Left ventricle myocardium inferior (tissue), 1 donor: ENCODE measurements at places on chromosomes 7 and 10. TPM values are rescaled to one million over a fixed set of nuclear protein-coding genes. Genes with fewer than 3 reads are reported as not detected.

Gene METTL27
- 0.44 TPM for total RNA-seq

Gene NKX2-3
- total RNA-seq: not detected

Gene CNTNAP2
- total RNA-seq: 0.99 TPM

Gene CHAT
- not detected for total RNA-seq

Gene GPRIN2
- not detected for total RNA-seq

Gene GPAM
- total RNA-seq: 22.2 TPM

Gene ASIC3
- total RNA-seq: 5.3 TPM

Gene UNC5B
- total RNA-seq: 15.6 TPM

Gene PDCD4
- total RNA-seq: 86.5 TPM

Gene CDNF
- total RNA-seq: 1.5 TPM

DNA sequence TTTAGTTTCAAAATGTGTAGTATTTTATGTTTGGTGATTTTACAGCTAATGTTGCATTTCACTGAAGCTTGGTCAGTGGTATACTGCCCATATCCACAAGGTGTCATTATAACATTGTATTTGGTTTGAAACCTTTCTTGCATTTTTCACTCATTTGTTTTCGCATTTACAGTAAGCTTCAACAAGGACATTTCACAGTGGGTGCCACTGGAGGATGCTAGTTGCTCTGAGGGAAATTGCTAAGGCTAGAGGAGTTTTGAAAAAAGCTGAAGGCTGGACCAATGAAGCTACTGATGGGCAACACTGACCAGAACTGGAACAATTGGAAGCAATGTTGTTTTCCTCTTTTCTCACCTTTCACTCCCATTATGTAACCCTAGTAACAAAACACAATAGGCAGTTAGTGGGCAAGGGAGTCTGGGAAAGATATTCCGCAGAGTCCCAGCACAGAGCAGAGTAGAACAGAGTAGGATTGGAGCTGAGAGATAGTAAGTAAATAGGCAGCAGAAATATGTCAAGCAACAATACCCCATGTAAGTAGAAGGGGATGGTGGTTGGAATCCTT, 23.6 kb upstream of the SRI start:
- DNase-seq: no peak

DNA sequence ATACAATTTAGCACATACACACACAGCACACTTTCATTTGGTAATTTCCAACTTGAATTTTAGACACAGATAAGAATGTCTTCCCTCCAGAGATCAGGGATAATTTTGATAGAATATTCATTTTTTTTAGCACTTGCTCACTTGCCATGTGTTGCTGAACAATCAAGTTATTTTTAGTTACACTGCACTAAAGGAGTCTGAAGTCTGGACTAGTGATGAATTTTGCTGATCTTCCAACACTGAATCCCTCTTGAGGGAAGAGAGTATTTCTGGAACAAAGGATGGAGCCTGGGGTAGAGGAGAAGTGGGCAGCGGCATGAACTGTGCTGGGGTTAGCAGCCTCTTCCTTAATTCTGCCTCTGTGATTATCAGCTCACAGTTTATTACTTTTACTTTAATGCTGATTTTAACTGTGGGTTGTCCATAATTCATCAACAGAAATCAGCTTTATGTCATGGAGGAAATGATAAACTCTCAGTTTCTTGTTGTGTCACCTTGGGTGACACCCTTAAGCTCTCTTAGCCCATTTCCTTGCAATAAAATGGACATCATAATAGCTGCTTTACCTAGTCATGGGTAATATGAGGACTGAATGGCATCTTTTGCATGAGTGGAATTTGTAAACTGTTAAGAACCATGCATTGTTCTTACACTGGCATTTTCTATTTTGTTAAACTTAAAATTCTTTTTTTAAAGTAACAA, 32.1 kb downstream of the SGPL1 start:
- no peak for DNase-seq

- no peak for DNase-seq
Measured at GRCh38 chr7:64277630-64278029, 36.1 kb upstream of the ZNF736 start.

DNA sequence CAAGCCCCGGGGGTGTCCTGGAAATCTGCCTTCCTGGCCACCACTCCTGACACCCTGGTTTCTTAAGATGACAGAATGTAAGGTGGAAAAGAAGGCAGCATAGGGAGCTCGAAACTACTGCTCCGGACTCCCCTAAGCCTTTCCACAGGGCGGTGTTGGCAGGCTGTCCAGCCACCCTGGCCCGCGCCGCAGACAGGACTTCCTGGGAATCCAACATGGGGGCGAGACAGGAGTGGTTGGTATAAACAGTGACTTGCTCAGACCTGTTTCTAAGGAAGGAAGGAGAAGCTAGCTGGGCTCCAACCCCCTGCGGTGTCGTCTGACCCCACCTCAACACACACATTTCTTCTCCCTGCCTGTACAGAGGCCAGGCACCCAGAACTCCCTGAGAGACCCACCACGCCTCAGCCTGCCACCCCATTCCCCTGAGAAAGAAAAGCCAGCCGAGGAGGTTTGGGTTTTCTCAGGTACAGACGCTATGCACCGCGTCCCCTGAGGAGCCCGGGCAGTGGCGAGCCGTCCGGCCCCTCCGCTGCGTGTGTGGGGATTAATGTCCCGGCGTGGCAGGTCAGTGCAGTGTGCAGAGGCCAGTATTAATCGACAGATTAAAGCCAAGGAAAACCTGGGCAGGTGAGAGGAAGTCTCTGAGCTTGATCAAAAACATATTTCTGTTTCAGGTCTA, 349.6 kb upstream of the MKI67 start:
- no peak for DNase-seq

DNA sequence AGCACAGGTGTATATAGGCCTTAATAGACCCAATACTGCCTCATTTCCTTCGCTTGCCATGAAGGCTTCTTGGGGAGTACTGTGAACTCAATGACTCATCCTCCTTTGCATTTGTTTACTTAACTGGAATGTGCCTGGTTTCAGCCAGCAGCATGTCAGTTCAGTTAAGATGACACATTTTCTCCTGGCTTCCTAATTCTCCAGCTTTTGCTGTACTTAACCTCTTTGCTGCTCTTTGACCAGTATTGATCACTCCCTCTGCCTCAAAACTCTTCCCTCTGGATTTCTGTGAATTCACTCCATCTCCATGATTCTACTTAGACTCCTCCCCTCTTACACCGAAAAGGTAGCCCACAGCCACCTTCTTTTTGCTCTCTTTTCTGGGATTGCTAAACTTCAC, 135.7 kb downstream of the MAGI2 start:
- no peak for DNase-seq

DNA sequence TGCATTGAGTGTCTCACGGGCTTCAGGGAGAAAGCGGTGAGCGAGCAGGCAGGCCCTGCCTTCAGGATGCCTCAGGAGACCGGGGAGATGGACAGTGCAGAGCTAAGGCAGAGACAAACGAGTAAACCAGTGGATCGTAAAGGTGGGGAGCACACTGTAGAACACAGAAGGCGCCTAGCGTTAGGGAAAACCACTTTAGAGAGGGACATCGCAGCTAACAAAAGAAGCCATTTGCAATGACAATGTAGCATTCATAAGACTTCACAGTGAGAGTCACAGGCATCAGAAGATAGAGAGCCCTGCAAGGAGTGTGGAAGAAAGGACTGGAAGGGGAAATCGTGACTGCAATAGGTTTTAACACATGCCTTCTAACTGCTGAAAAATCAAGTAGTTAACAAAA, 54.9 kb upstream of the TMEM273 start:
- DNase-seq: no peak

GRCh38 chr10:12730809-12731519, 270.5 kb downstream of the CCDC3 start:
- no peak for DNase-seq

DNA sequence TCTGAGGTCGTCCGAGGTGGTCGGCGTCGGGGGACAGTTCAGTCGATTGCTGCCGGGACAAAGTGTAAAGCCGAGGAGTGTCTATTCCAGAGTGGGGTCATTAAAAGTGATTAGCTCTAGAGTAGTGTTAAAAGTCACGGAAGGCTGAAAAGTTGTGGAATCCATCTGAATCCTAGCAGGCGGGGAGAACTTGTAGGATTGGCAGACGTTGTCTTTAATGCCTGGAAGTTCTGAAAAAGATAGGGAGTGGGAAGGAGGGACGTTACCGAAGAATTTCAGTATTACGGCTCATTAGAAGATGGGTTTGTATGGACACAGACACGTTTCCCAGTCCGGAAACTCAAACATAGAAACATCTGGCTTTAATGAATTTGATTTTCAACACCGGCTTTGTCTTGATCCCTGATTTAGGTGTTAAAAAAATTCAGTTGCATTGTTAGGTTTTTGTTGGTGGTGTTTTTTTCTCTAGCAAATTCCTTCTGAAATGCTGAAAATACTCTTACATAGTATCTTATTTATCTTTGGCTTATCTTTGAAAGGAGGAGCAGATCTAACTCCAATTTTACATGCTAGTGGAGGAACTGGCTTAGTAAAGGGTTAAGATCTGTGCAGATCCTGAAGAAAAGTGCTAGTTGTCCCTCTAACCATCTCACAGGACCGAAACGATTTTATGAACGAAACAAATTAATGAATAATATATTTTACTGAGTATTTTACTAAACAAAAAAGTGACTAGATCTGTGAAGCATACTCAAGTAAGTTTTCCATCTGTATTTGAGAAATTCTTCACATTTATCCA, 900 bp downstream of the MKLN1 start:
- no peak for DNase-seq

- DNase-seq: no peak
Measured at GRCh38 chr10:104038537-104038936, 47.1 kb downstream of the COL17A1 start.

DNA sequence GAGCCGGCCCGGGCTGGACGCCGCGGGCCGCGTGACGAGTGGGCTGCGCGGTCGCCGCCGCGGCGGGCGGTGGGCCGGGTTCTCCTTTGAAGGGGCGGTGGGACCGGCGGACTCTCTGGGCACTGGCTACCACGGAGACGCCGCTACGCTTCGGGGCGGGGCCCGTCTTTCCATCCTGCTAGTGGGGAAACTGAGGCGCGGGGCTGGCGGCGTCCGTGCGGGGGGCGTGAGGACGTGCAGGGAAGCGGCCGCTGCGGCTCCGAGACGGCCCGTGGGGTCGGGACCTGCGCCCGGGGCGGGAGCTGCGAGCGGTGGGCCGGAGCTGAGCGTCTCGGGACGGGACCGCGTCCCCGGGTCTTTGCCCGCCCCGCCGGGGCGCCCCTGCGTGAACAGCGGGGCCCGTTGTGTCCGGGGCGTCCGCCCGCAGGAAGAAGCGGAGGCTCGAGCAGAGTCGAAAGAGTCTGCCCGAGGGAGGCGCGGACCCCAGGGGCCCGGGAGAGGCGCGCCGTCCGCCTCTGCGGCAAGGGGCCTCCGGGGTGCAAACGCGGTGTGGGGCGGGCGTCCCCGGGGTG, 548 bp upstream of the BNIP3 start:
- no peak for DNase-seq

GRCh38 chr7:19294619-19295018, 149.4 kb upstream of the FERD3L start:
- no peak for DNase-seq

DNA sequence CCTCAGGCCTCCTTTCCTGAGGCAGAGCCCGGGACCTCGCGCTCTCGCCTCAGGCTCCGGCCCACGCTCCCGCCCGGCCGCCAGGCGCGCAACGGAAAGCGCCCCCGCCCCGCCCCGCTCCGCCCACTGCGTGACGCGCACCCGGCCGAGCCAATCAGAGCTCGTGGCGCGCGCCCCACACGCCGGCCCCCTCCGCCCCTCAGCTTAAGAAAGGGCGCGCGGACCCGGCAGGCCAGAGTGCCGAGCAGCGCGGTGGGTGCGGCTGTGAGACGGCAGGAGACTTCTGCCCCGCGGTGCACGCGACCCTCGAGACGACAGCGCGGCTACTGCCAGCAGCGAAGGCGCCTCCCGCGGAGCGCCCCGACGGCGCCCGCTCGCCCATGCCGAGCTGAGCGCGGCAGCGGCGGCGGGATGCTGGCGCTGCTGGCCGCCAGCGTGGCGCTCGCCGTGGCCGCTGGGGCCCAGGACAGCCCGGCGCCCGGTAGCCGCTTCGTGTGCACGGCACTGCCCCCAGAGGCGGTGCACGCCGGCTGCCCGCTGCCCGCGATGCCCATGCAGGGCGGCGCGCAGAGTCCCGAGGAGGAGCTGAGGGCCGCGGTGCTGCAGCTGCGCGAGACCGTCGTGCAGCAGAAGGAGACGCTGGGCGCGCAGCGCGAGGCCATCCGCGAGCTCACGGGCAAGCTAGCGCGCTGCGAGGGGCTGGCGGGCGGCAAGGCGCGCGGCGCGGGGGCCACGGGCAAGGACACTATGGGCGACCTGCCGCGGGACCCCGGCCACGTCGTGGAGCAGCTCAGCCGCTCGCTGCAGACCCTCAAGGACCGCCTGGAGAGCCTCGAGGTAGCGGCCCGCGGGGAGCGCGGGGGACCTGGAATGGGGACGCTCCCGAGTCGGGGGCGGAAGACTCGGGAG, at the start of gene NPTX2:
TSS of gene NPTX2 (plus strand) at position 235 of the 909 bp plus-strand sequence. CDS start at position 412, 177 bp downstream.
- peak; percentile 53 for DNase-seq

DNA sequence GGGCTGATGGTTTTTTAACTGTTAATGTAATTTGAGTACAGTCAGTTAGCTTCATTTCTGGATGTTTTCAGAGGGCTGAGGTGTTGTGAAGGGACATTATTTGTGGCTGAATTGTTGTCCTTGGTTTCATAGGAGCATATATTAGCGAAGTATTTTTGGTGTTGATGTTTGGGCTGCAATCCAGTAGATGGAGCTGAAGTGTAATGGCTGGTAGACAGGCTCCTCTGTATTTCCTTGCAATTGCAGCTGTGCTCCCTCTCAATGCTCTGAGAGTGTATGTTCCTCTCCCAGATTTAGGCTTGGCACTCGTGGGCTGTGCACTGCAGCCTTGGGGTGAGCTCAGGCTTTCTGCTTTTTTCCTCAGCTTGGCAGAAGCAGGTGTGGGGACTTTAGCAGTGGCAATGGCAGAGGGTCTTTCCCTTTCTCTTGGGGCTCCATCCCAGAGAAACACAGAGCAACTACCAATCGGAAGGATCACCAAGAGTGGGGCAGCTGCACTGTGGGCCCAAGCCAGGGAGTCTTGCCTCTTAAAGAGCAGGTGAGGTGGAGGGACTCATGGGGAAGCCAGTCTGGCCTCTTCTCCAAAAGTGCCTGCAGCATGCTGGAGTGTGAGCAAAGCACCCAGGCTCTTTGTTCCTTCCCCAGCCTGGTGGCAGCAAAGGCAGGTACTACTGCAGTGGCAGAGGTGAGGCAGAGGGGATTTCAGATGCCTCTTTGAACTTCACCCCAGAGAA, 544.4 kb downstream of the SH2D4B start:
- DNase-seq: no peak

DNA sequence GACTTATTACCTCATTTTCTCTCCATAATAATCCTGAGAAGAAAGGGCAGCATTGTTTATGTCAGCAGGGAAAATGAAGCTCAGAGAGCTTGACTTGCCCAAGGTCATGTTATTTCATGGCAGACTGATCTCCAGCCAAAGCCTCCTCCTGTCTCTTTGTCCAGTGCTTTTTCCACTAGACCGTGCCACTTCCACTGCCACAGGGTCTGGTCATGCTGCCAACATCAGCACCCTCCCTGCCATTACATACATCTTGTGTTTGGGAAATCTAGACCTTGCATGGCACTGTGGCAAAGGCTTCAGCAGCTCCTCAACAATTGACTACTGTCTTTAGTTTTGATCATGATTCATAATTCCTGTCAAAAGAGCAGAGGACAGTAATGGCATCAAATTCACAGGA, 25.1 kb downstream of the NRCAM start:
- no peak for DNase-seq
